CD4-positive, alpha-beta T cell treated with Interleukin-12 subunit alpha and Interleukin-12 subunit beta, for 1 hour (primary cell): ENCODE measurements at places on chromosomes 7 and 10.

- DNase-seq, result no peak
These were observed 76.8 kb upstream of the FAM180A start for GRCh38 chr7:135825406-135825805.

DNA sequence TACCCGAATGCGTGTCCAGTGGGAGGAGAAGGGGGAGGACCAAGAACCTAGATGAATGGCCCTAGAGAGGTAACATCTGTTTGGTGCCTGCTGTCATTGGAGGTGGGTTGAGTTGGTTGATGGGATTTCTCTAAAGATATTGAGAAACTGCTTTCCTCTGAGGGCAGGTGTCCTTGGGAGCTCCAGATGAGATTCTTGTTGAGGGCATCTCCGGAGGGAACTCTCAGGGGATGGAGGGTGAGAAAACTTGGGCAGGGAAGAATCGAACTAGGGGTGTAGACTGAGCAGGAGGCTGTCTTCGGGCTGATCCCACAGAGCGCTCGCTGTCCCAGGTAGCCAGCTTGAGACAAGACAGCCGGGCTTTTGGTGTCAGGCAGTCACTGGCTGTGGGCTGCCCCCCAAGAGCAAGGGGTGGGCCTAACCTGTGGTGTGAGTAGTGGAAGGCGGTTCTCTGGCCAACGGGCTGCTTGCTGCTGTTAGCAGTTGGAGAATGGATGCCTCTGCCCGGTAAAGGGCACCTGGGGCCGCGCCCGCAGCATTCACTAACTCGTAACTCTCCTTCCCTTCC is 3.7 kb downstream of the IRF5 start:
- no peak for DNase-seq

GRCh38 chr10:89522463-89522862 is 12.9 kb downstream of the SLC16A12 start:
- DNase-seq, result no peak

DNA sequence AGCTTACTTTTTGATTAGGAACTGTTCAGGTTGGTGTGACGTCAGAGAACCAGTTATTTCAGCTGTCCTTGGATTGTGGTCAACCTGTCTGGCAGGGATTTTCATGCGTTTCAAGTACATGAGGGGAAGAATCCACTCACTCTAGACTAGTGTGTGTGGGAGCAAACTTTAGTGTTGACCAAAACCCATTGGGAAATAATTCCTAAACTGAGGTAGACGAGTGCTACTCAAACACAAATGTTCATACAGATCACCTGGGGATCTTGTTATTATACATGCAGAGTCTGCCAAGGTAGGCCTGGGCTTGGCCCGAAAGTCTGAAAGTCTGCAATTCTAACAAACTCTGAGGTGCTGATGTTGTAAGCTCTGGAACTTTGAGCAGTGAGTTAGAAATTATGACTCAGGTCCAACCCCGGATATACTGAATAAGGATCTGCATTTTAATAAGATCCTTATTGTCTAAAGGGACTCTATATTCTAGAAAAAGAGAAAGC is 111.1 kb upstream of the CREB5 start:
- no peak for DNase-seq

DNA sequence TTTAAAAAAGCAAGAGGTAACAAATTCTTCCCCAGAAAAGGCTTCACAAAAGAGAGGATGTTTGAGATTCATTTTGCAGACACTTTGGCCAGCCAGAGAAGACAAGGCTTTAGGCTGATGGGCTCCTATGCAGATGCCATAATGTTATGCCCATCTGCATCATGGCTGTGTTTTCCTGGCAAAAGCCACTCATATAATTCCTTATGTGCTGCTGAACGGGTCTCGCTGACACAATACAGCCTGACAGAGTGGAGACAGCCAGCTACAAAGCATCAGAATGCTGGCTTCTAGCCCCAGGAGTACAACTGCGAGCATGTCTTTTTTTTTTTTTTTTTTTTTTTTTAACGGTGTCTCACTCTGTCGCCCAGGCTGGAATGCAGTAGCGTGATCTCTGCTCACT is 1157.4 kb upstream of the AUTS2 start:
- no peak for DNase-seq

GRCh38 chr10:118546479-118546878 is 49.0 kb downstream of the PRLHR start:
- no peak for DNase-seq

DNA sequence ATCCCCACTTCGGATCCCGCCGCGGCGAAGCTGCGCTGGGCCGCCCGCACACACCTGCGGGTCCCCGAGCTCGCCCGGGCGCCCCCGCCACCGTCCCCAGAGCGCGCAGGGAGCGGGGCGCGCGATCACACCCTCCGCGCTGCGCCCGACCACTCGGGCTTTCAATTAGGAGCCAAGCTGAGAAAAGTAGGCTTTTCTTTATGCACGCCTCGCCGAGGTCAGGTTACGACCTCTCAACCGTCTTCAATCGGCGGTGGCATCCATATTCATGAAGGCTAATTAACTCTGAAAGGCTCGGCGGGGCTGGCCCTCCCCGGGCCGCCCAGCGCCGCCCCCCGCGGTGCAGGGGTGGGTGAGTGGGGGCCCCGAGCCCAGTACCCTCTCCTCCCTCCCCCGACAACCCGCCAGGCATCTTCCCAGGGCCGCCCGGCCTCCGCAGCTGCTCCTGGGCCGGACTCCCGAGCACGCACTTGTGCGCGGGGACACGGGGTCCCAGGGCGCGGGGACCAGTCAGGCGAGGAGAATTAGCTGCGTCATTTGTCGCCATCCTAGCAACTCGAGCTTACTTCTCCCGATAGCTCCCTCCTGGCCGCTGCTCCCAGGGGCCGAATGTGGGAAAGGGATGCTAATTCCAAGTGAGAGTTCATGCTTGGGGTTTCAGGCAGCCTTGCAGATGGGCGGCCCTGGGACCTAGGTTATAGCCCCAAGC is 155.5 kb upstream of the LYZL2 start:
- DNase-seq, result peak; percentile 33
